Body of pancreas (tissue), 4 donors: ENCODE measurements at places on chromosomes 5 and 9.

DNA sequence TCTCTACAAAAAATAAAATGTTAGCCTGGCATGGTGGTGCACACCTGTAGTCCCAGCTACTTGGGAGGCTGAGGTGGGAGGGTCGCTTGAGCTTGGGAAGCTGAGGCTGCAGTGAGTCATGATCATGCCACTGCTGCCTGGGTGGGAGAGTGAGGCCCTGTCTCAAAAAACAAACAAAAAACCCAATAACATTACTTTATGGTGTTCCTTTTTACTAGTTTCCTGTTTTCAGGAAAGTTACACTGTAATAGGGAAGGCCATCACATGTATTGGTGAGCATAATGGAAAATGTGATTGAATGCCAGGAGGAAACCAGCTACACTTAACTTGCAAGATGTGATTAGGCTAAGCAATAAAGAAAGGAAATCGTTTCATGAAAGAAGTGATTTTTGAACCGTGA lies 42.7 kb downstream of the SV2C start:
- no peaks in the 10 kb centered on the region for H3K27me3 ChIP-seq
- no peak for DNase-seq
- H3K4me1 ChIP-seq, result no peaks in the 10 kb centered on the region
- H3K4me3 ChIP-seq, result no peak overlapping the region

GRCh38 chr9:37229882-37230482 lies 109.6 kb downstream of the ZCCHC7 start:
- H3K4me1 ChIP-seq, result no peaks in the 10 kb centered on the region
- H3K27ac ChIP-seq, result no peak overlapping the region
- H3K27me3 ChIP-seq, result no peaks in the 10 kb centered on the region

DNA sequence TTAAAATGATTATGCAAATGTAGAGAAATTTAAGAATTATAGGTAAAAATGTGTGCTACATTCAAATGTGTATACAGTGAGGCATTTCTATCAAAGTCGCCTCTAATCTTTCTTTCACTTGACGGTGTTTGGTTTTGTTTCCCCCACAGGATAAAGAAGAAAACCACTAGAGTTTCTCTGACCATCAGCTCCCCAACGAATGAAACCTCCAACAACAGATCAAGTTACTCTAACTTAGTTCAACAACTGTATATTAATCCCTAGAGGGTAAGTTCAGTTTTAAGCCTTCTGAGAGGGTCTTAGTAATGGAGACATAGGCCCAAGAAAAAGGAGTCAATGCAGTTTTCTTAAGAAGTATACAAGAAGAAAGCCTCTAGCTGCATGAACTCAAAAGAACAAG lies 11.5 kb upstream of the MYOT start:
- peaks cover 5% of the 10 kb centered on the region for H3K4me1 ChIP-seq
- H3K27me3 ChIP-seq, result no peaks in the 10 kb centered on the region
- DNase-seq, result no peak
- no peak overlapping the region for H3K4me3 ChIP-seq

- H3K36me3 ChIP-seq, result no peaks in the 10 kb centered on the region
- no peaks in the 10 kb centered on the region for H3K4me1 ChIP-seq
These were observed 15.9 kb upstream of the WNT8A start for GRCh38 chr5:138067945-138068344.

GRCh38 chr5:116947691-116948528 lies 373.3 kb upstream of the SEMA6A start:
- H3K27ac ChIP-seq, result no peak overlapping the region
- peaks cover 5% of the 10 kb centered on the region for H3K4me1 ChIP-seq
- no peaks in the 10 kb centered on the region for H3K36me3 ChIP-seq
- no peaks in the 10 kb centered on the region for H3K27me3 ChIP-seq
